ENCODE measurements at places on chromosomes 11 and 22.

- DNase-seq = no peak
These were observed 83.6 kb downstream of the FDX1 start for GRCh38 chr11:110513259-110513801.

DNA sequence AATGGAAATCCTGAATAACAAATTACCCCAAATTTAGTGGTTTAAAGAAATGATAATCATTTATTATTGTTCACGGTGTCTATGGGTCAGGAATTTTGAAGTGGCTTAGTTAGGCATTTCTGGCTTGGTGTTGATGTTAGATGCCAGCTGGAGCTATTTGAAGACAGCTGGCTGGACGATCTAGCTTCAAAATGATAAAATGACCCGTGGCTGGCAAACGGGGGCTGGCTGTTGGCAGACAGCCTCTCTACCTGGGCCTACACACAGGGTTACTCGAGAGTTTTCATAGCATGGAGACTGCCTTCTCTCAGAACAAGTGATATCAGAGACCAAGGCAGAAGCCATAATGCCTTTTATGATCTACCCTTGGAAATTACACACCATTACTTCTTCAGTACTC, 285.2 kb downstream of the METTL15 start:
- DNase-seq = no peak

- DNase-seq = peak; percentile 62
These were observed 16.1 kb downstream of the DGCR2 start for GRCh38 chr22:19105867-19106802.

DNA sequence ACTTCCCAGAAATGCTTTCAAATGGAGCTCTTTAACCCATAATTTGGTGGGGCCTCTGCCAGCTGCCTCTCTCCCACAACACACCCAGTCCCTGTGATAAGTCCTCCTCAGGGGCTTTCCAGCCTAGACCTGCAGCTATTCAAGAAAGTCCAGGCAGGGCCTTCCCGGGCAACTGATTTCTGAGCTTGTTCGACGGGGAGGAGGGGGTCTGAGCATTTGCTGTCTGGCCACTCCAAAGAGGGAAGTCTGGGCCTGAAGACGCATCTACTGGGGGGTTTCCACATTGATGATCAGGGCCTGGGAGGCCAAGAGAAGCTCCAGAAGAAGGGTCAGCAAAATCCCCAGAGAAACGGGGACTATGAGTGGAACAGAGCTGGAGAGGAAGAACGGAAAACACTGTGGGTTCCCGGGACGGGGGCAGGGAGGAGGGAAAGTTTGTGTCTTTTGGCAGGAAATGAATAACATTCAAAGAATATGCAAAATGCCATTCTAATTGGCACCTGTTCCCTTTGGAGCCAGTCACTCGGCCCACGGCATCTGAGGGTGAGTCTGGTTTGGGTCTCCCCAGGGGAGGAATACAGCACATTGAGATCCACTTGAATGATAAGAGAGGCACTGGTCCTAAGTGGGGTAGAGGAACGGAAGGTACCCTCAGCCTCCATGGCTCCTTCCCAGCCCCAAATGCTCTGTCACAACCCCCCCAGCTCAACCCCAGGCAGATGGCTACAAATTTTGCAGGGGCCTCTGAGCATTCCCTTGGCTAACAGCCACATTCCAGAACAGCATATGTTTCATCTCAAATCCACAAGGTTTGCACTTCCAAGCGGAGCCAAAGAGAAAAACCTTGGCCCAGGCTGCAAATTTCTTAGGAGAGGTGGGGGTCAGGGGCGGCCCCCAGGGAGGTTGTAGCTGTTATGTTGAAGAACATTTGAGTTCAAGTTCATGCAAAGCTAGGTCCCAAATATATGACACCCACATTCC, 72.0 kb downstream of the RPUSD4 start:
- no peak for DNase-seq

DNA sequence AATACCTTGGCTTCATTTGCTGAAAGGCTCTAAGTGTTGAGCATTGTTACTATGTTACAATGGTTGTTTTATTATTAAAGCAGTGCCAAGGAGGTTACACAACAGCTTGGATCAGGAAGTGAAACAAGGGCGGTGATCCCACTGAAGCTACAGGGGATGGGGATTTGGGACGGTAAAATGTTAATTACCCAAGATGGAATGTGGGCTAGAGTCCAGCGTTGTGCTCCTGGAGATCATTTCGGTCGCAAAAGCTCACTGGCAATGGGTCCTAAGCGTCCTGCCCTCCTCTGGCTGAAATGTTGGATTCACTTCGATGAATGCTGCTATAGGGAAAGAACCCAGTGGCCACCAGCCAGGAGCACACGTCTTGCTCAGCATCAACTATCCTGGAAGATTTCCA, 48.3 kb downstream of the FAM83F start:
- DNase-seq = no peak

DNA sequence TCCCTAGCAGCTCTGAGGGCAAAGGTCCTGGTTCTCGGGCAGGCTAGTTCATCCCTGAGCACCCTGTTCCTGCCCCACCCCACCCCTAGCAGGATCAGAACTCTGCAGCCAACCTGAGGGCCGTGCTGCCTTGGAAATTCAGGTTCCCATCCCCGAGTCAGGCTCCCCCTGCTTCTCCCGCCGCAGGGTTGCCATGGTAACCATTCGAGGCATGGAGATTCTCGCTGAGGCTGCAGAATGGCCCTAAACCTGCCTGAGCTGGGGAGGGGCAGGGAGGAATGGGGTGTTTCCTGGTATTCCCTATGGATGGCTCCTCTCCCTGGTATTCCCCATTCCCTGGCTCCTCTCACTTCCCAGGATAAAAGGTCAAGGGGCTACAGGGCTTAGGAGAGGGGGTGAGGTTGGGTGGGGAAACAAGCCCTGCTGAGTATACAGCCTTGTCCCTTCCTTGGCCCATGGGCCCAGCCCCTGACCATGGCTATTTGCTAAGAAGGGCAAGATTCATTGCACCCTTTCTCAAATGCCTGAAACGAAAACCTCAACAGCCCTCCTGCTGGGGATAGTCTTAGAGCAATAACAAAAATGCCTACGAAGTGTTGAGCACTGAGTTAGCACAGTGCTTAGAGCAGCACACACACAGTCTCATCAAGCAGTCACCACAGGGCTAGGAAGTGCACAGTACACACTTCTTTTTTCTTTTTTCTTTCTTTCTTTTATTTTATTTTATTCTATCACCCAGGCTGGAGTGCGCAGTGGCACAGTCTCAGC, 58.7 kb downstream of the CHST1 start:
- no peak for DNase-seq

DNA sequence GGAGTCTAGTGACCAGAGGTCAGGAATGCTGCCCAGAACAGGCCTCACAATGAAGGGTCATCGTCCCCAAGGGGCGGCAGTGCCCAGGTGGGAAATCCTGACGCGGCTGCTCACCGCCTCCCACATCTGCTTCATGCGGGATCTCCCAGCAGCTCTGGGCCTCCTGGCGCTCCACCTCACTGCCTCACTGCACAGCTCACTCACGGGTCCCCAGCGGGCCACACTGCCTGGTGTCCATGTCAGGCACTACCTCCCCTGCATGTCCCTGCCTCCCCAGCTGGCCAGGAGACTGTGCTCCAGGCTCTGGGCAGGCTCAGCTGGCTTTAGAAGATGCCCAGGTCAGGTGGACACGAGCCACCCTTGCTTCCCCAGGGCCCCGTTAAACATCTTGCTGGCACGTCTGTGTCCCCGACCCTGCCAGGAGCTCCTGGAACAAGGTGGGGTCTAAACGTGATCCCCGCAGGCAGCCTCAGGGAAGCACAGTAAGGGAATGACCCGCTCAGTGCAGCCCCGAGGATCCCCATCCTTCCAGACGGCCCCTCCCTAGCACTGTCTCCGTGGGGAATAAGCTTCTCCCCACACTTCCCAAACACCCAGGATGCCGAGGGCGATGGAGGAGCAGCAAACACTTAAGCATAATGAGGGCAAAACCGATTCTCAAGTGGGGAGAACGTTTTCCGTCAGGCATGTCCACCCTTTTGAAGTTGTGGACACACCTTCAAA, 93.2 kb downstream of the TRMU start:
- DNase-seq = no peak

GRCh38 chr22:49380095-49380827, 447.4 kb downstream of the BRD1 start:
- no peak for DNase-seq

DNA sequence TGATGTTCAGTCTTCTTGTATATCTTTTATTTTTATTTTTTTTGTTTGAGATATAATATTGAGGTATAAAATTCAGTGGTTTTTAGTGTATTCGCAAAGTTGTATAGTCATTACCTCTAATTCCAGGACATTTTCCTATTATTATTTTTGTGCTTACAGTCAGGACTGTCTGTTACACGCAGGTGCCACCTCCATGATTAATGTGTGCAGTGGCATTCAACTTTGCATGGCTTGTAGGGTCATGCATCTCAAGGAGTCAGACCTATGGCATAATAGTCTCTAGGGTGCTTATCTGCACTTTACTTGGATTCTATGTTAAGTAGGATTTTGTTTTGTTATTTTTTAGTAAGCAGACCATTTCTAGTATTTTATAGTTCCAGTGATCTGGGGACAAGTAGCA, 1.0 kb downstream of the CTR9 start:
- no peak for DNase-seq

DNA sequence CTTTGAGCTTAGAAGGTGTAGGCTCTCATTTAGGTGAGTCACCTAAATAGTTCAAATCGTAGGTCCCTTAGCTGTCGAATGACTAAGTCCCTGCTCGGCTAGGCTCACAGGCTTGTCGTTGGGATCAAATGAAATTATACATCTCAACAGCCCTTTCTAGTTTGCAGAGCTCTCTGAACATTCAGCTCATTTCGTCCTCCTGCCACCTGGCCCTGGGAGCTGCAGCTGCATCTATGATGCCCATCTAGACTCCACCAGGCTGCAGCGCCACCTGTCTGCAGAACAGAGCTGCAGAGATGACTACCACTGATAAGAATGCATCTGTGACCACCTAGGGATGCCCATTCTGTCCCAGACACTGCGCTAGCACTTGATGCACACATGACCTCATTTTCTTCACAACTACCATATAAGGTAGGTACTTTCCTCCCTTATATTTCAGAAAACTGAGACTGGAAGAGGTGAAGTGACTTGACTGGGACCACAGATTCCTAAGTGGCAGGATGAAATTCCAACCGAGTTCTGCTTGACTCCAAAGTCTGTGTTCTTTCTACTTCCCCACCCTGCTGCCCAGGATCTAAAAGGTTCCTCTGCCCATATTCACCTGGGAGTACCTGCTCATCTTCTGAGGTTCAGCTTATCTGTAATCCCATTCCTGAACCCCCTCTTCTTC, 141.1 kb upstream of the NARS2 start:
- no peak for DNase-seq

Data from CD4-positive, alpha-beta T cell treated with Interferon gamma for 1 hour (primary cell).